Hematopoietic multipotent progenitor cell treated with erythropoietin and hydrocortisone succinate and interleukin-3 and kit ligand, for 15 days (in vitro differentiated cells): ENCODE measurements at places on chromosomes 6 and 20.
A peak's percentile ranks its signal among the peaks of the same experiment; 100 is the strongest.

DNA sequence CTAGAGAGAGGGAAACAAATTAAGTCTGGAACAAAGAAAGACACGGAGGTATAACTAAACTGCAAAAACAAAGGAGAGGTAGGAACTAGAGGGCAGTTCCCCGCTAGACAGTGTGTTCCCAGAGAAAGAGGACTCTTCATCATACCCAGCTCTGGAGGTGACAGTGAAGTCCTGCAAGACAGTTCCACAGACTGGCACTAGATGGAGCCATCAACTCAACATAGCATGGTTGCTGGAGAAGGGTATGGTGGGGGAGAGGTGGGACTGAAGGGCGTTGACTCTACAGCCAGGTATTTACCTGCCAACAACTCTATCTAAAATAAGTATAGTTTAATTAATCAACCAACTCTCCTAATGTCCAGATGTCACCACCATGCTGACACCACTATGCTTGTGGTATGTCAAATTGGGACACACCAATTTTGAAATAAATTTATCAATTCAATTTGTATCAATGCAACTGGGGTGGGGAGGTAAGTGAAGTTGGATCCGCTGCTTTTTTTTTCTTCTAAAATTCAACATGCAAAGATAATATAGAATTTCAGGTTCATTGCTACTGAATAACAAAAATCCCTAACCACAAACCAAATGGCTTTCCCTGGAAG is 9.7 kb downstream of the BACH2 start:
- DNase-seq: peak; percentile 67

DNA sequence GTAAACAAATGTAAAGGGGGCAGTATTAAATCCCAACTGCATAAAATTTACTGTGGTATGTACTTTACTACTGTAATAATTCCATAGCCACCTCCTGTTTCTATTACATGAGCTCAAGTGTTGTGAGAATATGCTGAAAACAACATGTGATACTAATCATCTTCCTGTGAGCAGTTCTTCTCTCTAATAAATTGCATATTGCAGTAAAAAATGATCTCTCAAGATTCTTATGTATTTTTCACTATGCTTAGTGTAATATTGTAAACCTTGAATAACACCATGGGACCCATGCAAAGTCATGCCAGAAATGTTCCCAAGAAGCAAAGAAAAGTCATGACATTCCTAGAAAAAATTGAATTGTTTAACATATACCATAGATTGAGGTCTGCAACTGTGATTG is 133.0 kb upstream of the ATXN1 start:
- no peak for DNase-seq

DNA sequence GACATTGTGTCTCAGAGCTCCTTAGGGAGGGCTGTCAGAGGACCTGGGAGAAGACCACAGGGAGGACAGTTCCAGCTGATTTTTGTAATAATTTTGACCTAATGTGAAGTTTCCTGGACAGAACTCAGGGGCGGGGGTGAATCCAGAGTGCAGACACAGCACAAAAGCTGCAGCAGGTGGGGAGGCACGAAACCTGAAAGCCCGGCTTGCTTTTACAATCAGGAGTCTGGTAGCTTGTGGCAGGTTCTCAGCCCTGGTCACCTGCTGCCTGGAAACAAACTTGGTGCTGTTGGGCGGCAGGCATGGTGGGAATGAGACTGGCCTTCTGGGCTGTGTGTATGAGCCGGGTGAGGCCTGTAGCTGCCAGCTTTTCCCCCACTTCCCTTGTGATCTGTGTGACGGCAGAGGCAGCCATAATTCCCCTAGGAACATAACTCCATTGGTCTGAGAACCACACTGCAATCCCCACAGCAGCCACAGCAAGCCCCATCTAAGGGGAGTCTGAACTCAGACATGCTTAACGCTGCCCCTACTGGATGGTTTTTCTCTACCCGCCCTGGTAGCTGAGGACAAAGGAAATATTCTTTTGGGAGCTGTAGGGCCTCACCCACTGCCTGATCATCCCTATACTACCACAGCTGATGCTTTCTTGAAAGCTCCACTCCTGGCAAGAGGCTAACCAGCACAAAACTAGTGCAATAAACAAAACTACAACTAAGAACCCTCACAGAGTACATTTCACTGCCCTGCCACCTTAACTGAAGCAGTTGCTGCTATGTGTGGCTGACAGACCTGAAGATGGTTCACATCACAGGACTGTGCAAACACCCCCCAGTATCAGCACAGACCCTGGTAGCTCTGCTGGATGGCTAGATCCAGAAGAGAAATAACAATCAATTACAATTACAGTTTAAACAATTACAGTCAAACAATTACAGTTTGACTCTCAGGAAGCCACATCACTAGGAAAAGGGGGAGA is 1055.1 kb upstream of the GJE1 start:
- no peak for DNase-seq

DNA sequence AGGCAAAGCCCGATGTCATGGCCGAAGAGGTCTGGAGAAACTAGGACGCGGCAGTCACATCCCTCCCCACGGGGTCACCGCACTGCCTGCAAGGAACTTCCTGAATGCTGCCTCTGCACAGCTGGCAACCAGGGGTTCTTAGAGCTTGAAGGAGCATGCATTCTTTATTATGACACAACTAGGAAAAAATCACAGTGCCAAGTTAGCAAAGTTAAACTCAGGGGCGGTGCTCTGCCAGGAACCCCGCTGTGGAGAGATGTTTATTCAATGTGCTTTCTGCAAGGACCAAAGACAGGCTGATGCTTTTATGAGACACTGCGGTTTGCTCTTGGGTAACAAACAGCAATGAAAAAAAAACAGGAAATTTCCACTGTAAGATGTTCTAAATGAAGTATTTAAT is 287.3 kb upstream of the FOXQ1 start:
- no peak for DNase-seq

- DNase-seq: no peak
Observed at GRCh38 chr6:137332637-137333280, 113.6 kb upstream of the IFNGR1 start.

DNA sequence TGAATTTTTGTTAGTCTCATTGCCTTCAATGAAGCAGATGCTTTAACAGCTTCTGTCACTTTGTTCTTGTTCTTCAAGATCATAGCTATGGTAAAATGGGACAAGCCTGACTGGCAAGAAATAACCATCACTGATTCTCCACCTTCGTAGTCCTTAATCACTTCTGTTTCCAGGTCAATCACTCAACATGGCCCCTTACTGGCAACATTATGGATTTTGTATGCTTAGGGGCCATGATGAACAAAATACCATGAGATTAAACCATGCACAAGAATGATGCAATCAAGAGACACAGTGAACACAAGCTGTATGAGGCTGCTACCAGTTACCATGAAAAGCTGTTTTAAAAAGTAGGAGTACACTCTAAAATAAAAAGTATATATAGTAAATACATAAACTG is 32.8 kb downstream of the ADNP start:
- DNase-seq: no peak

DNA sequence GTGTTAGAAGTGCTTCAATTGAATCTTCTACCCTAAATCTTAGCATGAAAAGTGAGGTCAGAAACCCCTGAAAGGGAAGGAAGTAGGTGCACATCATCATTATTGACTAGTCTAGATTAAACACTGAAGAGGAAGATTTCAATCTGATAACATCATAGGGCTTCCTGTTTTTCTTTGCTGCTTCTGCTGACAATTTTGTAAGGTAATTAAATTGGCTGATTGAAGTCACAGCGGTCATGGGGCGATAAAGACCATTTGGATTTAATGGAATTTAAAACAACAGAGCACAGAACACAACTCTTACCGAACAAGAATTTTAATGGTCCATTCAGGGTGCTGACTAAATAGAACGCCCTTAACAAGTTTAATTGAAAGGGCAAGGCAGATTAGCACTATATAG is 11.3 kb downstream of the GRIK2 start:
- DNase-seq: no peak

- no peak for DNase-seq
Observed at GRCh38 chr6:39051399-39052122, 3.0 kb downstream of the GLP1R start.

GRCh38 chr6:104686550-104687175 is 173.1 kb downstream of the HACE1 start:
- DNase-seq: no peak

- no peak for DNase-seq
Observed at GRCh38 chr6:130865793-130866192, 38.6 kb downstream of the SMLR1 start.

DNA sequence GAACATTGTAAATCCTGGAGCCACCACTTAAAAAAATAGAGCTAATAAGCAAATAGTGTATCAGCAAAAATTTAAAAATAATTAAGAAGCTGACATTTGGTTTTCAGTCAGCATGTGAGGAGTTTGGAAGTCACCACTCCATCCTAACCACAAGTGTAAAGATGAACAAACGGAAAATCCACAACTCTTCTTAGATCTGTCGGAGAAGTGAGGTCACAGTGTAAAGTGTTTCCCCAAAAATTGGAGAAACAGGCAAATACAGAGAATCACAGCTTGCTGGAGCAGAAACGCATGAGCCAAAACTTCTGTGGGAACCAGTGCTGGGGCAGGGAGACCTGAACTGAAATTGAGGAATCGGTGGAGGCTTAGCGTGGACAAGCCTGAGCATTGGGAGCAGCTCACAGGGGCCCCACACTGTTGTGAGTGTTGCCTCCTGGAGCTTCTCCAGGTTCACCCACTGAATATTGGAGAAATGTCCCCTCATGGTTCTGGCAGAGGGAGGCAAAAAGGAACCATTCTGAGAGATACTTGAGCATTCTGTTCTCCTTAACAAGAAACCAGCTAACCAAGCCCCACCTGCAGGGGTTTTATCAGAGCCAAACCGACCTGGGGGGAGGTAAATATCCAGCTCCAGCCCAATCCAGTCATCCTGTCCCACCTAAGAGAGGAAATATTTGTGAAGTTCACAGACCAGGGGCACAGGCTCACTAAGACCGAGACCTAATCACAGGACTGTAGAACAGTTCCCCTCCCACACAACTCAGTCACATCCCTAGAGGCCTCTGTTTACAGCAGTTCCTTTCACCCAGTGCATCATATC is 192.0 kb downstream of the ERMARD start:
- DNase-seq: no peak
